ENCODE measurements at places on chromosomes 6 and 20. TPM values are rescaled to one million over a fixed set of nuclear protein-coding genes. Genes with fewer than 3 reads are reported as not detected.

OVOL2 gene
- total RNA-seq, result not detected

RAB44 gene
- total RNA-seq, result not detected

NMBR gene
- not detected for total RNA-seq

WFDC12 gene
- total RNA-seq, result not detected

MUC21 gene
- not detected for total RNA-seq

UBD gene
- 1.6 TPM for total RNA-seq

ENPP4 gene
- 25.1 TPM for total RNA-seq

RNF8 gene
- total RNA-seq, result 6.3 TPM

TCF21 gene
- total RNA-seq, result not detected

HAO1 gene
- total RNA-seq, result not detected

KIFC1 gene
- total RNA-seq, result 12.0 TPM

ENPP5 gene
- 3.7 TPM for total RNA-seq

BTNL2 gene
- not detected for total RNA-seq

Measured in skeletal muscle tissue (tissue), 5 donors.